Activated CD4-positive, alpha-beta T cell treated with anti-CD3 and anti-CD28 coated beads, Interleukin-2, Interleukin-6, amounts not matched to agents 100 ng/mL and 50 ng/mL, durations not matched to agents 16 hours and 8 hours (primary cell): ENCODE measurements at places on chromosomes 12 and 14.

GRCh38 chr12:103794309-103795213 lies 46.5 kb downstream of the NT5DC3 start:
- no peak for DNase-seq

GRCh38 chr14:42855085-42855484 lies 1248.4 kb downstream of the LRFN5 start:
- no peak for DNase-seq

DNA sequence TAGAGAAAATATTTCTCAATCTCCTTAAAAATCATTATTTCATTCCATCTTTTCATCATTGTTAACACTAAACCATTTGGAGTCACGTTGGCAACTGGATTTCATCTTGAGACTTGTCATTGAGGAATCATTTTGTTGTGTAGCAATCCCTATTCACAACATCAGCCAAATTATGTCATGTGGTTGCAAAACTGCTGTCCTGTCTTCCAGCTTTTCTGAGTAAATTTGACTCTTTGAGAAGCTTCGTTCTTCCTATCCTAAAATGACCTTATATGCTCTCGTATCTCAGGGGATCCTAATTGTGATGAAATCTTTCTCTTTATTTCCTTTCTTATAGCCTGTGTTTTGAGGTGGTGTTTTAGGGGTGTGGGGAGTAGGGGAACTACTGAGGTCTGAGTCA lies 30.6 kb upstream of the KICS2 start:
- no peak for DNase-seq

GRCh38 chr12:88816201-88816600 lies 235.9 kb upstream of the KITLG start:
- no peak for DNase-seq

GRCh38 chr14:85475113-85475512 lies 54.8 kb upstream of the FLRT2 start:
- DNase-seq: no peak

DNA sequence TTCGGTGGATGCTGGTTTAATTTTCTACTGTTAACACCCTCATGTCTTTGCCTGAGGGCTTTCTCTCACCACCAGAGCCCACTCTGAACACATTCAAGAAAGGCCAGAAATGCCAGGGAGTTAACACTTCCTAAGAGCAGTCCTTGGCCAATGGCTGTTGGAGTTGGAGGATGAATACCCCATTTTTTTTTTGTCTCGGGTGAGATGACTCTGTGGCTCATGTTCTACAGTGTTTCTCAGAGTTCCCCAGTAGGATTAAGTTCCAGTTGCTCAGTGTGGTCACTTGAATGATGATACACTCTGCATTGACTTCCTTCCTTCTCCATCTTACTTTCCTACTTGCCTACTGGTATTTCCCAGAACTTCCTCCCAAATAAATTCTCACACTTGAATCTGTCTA lies 65.8 kb downstream of the FOS start:
- no peak for DNase-seq

DNA sequence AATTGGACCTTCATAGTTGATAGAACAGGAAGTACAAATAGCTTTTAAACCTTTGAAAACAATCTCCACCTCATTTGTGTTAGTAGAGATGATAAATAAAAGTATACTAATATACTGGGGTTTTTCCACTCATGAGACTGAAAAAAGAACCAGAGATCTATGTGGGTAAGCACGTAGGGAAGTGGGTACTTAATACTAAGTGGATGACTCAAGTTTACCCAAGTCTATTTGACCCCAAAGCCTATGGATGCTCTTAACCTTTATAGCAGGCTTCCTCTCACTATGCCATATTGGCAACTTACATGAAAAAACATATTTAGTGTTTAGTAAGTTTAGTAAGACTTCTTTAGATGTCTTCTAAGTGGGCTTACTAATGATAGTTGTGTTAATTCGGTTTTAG lies 49.2 kb upstream of the CHPT1 start:
- no peak for DNase-seq

DNA sequence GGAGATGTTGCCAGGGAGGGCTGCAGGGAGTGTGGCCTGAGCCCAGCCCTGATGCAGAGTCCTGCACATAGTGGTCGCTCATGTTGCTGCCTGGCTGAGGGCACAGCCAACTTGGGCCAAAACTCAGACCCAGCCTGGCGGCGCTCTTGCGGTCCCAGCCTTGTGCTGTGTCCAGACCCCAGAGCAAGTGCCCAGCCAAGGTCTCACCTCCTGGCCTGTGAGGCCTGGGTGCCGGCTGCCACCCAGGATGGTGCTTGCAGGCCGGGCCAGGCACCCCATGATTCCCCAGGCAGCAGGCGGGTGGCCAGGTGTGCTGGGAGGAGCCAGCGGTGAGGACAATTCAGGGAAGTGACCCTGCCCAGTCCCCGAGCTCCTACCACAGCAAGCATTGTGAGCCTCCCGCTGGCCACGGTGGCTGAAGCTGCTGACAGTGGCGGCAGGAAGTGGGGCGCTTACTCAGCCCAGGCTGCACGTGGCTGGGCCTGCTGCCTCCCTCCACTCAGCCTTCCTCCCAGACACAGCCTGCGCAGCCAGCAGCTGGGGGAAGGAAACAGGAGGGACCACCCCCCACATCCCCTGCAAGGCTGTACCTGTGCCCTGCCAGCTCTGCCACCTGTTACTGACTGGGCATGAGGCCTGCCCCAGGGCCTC lies 17.7 kb upstream of the PGF start:
- DNase-seq: peak; percentile 41

DNA sequence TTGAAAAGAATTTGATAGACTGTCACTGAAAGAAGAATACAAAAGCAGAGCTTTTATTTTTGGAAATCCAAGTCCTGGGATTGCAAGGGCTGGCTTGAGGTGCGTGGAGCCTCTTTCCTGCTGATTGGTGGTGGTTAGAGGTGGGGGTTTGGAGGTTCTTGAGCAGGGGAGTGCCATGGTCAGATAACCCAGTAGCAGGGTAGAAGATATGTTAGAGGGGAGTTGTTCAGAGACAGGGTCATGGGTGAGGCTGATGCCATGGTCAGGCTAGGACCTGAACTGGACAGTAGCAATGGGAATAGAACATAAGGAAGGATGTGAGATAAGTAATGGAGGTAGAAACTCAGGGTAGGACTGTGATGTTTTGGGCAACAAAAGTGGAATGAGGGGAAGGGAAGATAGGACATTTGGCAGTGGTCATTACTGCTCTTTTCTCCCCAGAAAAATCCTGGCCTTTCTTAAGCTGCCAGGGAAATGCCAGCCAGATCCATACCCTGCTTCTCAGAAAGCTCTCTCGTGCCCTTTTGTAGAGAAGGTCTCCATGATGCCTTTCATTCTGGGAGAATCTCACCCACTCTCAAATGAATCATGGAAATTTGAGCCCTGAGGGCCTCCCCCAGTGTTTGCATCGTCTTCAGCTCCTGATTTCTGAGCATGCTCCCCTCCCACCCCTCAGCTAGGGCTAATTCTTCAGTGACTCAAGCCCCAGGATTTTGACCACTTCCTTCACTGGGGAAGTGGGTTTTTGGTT lies 9.5 kb downstream of the EMP1 start:
- peak; percentile 32 for DNase-seq

DNA sequence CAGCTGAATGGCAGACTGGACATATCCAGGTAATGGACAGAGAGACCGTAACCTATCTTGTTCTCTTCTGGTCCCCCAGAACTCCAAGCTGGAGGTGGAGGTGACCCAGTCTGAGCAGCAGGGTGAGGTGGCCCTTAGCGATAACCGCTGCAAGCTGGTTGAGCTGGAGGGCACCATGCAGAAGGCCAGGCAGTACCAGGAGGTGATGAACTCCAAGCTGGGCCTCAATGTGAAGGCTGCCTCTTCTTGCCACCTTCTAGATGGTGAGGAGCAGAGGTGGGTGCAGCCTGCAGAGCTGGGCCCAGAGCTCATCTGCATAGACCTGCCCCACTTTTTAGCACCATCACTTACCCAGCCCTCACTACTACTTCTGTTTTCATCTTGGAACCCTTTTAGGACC lies 7.2 kb upstream of the KRT86 start:
- DNase-seq: no peak

DNA sequence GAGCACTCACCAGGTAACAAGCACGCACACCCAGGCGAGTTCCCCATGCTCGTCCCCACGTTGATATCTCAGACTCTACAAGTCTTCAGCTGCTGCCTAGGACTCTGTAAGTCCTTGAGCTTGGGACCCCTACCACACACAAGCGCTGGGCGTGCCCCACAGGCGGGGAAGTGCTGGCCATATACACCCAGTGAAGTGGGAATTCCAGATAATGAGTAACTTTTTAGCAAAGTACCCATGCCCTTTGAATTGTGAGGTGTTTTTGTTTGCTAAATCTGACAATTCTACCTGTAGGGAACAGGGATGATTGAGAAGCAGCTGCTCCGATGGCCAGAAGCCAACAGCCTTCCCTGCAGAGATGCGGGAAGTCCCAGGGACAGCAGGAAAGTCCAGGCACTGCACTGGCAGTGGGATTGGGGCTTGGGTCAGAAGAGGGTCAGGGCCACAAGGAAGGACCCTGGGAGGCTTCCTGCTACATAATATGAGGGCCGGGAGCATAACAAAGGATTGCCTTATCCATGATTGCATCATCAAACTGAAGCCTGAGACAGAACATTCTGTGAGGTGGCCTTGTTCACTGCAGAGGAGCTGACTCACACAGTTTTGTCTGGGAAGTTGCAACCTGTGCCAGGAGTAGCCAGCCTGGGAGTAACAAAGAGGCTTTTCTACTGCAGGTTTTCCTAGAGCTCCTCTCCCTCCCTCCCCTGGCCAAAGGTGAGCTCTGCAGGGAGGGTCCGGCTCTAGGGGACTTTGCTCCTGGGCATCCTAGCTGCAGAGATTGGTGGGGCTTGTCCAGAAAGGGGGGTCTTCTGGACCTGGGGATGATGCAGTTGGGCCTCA lies 13.2 kb upstream of the SERPINA3 start:
- DNase-seq: no peak

DNA sequence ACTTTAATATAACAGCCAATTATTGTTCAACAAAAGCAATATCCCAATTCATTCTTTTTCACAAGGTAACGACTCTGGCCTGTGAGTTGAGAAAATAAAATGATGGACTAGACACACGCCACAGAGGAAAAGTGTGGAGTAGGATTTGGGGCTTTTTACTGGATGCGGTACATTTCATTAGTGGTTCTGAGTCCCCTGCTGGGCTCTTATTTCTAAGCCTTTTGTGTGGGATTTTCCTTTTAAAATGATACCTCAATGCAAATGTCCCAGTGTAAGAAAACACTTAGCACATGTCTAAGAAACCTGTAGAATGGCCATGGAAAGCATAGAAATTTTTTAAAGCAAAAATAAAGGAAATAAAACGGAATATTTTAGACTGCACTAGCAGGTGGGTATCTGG lies 73.4 kb downstream of the C12orf42 start:
- no peak for DNase-seq

DNA sequence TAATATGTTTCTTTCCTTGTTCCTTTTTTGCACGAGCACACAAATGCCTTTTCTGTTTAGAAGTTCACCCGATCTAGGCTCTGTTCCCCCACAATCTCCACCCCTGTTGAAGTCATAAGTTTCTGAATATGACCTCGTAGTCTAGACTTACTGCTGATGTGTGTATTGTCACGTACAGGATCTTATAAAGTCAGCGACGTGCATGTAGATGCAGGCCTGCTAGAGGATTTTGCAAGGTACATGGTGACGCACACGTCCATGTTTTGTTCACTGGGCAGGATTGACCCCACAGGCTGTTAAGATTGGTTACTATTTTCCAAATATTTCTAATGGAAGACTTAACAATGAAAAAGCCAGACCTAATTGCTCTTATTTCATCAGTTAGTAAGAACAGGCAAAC lies 46.2 kb upstream of the CCDC91 start:
- no peak for DNase-seq

GRCh38 chr12:66033151-66033550 lies 97.4 kb downstream of the LLPH start:
- no peak for DNase-seq

DNA sequence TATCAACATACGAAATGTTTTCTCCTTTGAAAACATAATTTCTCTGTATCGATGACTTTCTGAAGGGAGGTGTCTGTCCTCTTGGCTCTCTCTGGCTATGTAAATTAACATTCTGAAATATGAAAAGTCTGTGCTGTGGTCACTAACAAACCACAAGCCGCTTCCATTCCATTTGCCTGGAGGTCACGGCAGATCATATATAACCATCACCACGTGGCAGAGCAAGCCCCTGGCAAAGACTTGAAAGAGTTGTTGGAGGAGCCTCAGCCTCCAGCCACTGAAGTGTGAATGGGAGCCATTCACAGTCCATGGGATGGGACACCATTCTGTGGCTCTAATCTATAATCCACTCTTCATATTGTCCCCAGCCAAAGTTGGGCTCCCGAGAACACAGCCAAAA lies 39.6 kb downstream of the CDKL1 start:
- DNase-seq: no peak

- DNase-seq: no peak
Observed at GRCh38 chr14:65241125-65241752, 138.9 kb upstream of the MAX start.

DNA sequence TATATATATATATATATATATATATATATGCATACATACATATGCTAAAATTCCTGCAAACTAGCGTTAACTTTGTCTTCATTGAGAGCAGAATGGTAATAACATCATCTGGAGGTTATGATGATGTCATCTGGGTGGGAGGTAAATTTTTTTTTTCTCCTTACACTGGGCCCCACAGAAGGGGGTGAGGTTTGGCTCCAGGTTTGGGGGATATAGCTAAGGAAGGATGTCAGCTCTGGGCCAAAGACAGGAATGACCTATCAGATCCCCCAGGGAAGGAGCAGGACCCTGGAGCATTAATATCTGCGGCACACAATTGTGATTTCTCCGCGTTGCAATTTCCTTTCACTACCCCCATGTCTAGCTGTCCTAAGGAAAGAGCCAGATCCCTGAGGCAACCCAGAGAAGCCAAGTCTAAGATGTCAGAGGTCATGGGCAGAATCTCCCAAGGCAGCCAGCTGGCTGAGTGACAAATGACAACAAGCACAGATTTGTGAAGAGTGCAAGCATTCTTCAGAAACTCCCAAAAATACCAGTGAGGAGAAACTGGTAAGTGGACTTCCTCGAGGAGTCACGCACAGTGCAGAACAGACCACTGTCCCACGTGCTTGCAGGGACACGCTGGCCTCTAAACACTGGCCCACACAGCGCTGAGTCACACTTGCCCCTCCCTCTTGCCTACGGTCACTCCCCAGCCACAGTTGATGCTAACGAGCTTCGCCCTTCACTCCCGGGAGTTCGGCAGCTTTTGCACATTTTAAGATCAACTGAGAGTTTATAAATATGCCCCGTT lies 9.9 kb downstream of the UBC start:
- no peak for DNase-seq

- no peak for DNase-seq
Observed at GRCh38 chr12:127063339-127064072, 1203.5 kb upstream of the TMEM132C start.

GRCh38 chr14:73244541-73245290 lies 7.4 kb downstream of the PAPLN start:
- DNase-seq: no peak
